ENCODE measurements at places on chromosomes 5 and 9.
A peak's percentile ranks its signal among the peaks of the same experiment; 100 is the strongest.

DNA sequence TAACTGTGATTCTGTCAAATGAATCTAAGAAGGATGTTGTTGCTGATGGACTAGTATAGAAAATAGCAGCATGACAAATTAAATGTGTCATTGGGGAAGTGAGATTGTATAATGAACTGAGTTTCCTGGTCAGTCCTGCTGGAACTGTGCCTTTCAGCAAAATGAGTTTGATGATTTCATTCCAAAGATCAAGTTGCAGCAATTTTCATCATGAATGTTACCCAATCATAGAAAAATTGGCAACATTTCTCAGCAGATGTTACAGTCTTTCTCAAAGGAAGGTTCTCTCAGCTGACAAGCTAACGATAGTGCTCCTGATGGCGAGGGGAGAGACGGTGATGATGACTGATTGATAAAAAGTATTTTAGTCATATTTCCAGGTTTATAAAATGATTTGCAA is 10.7 kb downstream of the PCDHAC2 start:
- no peaks in the 10 kb centered on the region for H3K36me3 ChIP-seq
- DNase-seq = no peak
- peaks cover 6% of the 10 kb centered on the region for H3K4me1 ChIP-seq
- H3K4me3 ChIP-seq = no peak overlapping the region

DNA sequence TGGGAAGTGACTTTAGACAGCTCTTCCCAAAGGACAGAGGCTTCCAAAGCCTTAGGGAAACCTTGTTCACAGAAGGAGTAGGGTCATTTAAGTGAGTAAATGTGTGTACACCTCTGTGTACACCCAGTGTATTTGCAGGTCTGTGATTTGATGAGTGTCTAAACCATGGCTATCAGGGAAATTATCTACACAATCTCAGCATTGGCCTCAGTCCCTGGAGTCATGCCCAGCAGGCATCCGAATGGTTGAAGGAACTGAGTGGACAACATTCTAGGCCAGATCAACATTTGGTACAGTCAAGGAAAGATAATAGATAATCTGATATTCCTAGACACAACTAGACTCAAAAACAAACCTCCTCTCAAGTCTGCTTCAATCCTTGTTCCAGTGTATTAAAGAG is 258.4 kb upstream of the DAPK1 start:
- no peak overlapping the region for H3K4me3 ChIP-seq
- H3K4me1 ChIP-seq = no peaks in the 10 kb centered on the region
- no peak overlapping the region for H3K27ac ChIP-seq
- no peaks in the 10 kb centered on the region for H3K36me3 ChIP-seq
- peaks cover 3% of the 10 kb centered on the region for H3K27me3 ChIP-seq
- no peak for DNase-seq

- no peak overlapping the region for H3K4me3 ChIP-seq
- no peaks in the 10 kb centered on the region for H3K27me3 ChIP-seq
- H3K36me3 ChIP-seq = no peaks in the 10 kb centered on the region
- H3K4me1 ChIP-seq = no peaks in the 10 kb centered on the region
- no peak overlapping the region for H3K27ac ChIP-seq
- no peak for DNase-seq
These were observed 59.3 kb downstream of the RAPGEF6 start for GRCh38 chr5:131575660-131576227.

DNA sequence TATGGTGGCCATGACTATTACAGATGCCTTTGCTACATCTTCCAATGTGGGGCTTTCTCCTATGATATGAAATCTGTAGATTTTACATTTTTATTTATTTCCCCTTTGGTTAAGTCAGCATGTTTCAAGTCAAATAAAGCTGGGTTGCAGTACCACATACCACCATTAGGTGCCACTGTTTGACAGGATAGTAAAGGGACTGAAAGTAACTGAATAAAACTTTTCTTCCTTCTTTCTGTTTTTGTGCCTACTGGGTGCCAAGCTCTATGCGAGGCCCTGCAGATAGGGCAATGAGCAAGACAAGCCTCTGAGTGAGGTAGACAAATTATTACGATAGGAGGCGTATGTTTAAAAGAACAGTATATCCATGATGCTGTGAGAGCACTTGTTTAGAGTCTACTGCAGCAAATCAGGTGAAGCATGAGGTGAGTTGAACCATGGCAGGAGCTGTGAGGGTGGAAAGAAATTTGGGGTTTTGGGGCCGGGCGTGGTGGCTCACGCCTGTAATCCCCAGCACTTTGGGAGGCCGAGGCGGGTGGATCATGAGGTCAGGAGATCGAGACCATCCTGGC is 64.8 kb downstream of the GDNF start:
- DNase-seq = no peak
- no peak overlapping the region for H3K27ac ChIP-seq
- H3K36me3 ChIP-seq = no peaks in the 10 kb centered on the region
- no peak overlapping the region for H3K4me3 ChIP-seq

GRCh38 chr5:116876240-116876840 is 301.7 kb upstream of the SEMA6A start:
- no peaks in the 10 kb centered on the region for H3K4me1 ChIP-seq
- no peak for DNase-seq
- no peaks in the 10 kb centered on the region for H3K36me3 ChIP-seq
- H3K4me3 ChIP-seq = no peak overlapping the region
- no peak overlapping the region for H3K27ac ChIP-seq
- peaks cover 10% of the 10 kb centered on the region for H3K27me3 ChIP-seq

- peaks cover 10% of the 10 kb centered on the region for H3K36me3 ChIP-seq
- no peaks in the 10 kb centered on the region for H3K27me3 ChIP-seq
- no peak overlapping the region for H3K4me3 ChIP-seq
- DNase-seq = no peak
- H3K4me1 ChIP-seq = no peaks in the 10 kb centered on the region
These were observed 201.0 kb downstream of the MAPKAP1 start for GRCh38 chr9:125505988-125506438.

DNA sequence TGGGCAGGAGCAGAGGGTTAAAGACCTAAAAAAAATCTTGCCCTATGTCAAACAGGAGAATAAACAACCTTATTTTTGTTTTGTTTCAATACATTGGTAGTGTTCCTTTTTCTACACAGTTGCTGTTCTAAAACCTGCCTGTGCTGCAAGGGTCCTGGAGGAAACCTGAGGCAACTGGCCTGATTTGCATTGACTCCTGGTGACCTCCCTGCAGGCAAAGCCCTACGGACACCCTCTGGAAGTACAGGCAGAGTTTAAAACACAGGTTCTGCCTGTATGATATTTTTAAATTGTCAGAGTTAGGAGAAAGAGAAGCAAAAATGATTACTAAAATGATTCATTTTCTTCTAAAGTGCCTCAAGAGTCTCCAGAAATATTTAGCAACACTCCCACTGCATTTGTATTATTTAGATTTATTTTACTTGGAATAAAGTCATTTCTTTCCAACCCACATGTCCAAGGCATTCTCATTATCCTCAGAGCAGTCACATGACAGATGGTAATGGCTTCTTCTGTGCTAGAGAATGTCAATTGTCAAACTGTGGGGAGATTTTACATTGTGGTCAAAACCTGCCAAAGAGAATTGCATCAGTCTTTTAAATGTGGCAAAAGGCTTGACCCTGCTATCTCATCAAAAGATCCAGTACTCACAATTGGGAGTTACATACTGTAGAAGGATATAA is 559.6 kb downstream of the CETN3 start:
- H3K36me3 ChIP-seq = no peaks in the 10 kb centered on the region
- no peaks in the 10 kb centered on the region for H3K27me3 ChIP-seq
- DNase-seq = no peak
- no peaks in the 10 kb centered on the region for H3K4me1 ChIP-seq
- H3K4me3 ChIP-seq = no peak overlapping the region

DNA sequence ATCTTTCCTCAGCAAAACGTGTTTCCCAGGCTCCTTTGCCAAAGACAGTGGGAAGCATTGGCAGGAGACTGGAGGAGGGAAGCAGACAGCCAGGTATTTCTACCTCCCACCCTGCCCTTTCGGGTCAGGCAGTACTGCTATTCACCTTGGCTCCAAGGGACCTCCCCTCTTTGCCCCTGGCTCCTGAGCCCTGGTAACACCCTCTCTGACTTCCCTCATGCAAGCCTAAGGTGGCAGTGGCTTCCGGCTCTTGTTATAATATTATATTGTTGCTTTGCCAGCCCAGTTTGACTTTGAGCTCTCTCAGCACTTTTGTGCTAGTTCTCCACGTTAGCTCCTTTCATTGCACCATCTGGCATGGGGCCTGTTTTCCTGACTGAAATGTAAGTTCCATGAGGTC is 81.6 kb upstream of the IFNK start:
- peaks cover 5% of the 10 kb centered on the region for H3K4me1 ChIP-seq
- H3K27me3 ChIP-seq = no peaks in the 10 kb centered on the region
- H3K4me3 ChIP-seq = no peak overlapping the region
- H3K27ac ChIP-seq = no peak overlapping the region

- no peak for DNase-seq
- H3K4me1 ChIP-seq = no peaks in the 10 kb centered on the region
- no peak overlapping the region for H3K4me3 ChIP-seq
- no peaks in the 10 kb centered on the region for H3K27me3 ChIP-seq
- no peak overlapping the region for H3K27ac ChIP-seq
These were observed 12.6 kb downstream of the PLGRKT start for GRCh38 chr9:5425006-5425628.

DNA sequence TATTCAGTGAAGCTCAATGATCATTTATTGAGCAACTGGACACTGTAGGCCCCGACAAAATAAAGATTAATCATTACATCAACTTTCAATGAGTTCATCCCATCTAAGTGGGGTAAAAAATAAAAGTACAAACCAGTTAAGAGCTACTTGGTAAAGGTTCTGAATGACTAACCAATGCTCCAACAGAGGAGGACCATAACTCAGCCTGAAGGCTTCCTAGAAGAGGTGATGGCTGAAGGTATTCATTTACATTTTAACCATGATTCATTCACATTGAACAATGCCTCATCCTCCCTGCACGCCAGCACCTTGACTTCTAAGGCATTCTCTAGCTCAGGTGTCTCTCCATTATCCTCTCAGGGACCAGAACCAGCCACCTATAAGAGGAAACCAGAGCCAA is 201.4 kb downstream of the ZNF462 start:
- no peak for DNase-seq
- no peaks in the 10 kb centered on the region for H3K36me3 ChIP-seq
- no peaks in the 10 kb centered on the region for H3K4me1 ChIP-seq
- no peaks in the 10 kb centered on the region for H3K27me3 ChIP-seq
- H3K27ac ChIP-seq = no peak overlapping the region

DNA sequence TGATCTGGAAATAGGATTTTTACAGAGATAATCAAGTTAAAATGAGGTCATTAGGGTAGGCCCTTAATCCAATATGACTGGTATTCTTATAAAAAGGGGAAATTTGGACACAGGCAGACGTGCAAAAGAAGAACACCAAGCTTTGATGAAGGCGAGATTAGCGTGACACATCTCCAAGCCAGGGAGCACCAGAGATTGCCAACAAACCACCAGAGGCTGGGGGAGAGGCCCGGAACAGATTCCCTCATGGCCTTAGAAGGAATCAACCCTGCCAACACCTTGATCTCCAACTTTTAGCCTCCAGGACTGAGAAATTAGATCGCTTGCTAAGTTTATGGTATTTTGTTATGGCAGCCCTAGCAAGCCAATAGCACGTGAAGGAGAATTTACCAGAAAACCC is 10.8 kb upstream of the ARSI start:
- DNase-seq = no peak
- no peaks in the 10 kb centered on the region for H3K27me3 ChIP-seq
- no peak overlapping the region for H3K4me3 ChIP-seq

DNA sequence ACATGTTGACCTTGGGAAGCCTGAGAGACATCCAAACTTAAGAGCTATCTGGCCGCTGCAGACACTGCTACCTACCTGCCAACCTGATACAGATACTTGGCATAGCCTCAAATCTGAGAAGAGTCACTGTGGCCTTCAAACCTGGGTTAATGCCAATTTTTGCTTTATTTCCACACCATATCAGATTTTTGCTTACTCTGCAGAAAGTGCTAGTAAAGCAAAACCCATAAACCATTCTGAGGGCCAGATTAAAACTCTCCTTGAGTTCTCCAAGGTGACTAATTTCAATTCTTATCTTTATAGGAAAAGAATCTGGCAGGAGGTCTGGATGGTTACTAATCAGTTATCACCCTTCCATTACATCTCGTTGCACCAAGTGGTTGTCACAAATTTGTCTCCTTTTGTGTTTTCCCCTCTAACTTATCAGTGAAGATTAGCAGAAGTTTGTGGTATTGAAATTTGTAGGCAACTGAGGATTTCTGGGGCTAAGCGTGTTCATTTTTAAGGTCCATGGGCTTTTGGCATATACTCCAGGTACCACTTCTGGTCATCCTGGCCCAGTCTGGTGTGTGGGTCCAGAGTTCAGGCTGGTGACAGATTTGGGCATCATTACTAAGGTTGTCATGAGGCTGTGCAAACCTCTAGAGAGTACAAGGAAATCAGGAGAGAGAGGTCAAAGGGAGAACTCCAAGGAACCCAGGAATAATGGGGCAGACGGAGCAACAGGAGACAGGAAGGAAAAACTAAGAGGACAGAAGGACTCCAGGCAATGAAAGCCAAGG is 177.9 kb downstream of the TSSK1B start:
- DNase-seq = no peak
- H3K4me1 ChIP-seq = peaks cover 22% of the 10 kb centered on the region
- no peaks in the 10 kb centered on the region for H3K36me3 ChIP-seq

- no peaks in the 10 kb centered on the region for H3K36me3 ChIP-seq
- H3K4me3 ChIP-seq = no peak overlapping the region
These were observed 54.0 kb downstream of the CCDC171 start for GRCh38 chr9:15606643-15607472.

GRCh38 chr5:116947691-116948528 is 373.3 kb upstream of the SEMA6A start:
- no peak overlapping the region for H3K4me3 ChIP-seq
- H3K36me3 ChIP-seq = no peaks in the 10 kb centered on the region
- H3K4me1 ChIP-seq = no peaks in the 10 kb centered on the region
- DNase-seq = peak; percentile 63
- H3K27ac ChIP-seq = no peak overlapping the region

GRCh38 chr5:167582283-167582682 is 709.2 kb upstream of the WWC1 start:
- H3K4me3 ChIP-seq = no peak overlapping the region
- no peaks in the 10 kb centered on the region for H3K36me3 ChIP-seq
- H3K27ac ChIP-seq = no peak overlapping the region
- DNase-seq = no peak
- H3K4me1 ChIP-seq = no peaks in the 10 kb centered on the region

GRCh38 chr5:174872271-174872670 is 147.9 kb downstream of the MSX2 start:
- H3K4me1 ChIP-seq = no peaks in the 10 kb centered on the region
- no peaks in the 10 kb centered on the region for H3K36me3 ChIP-seq
- H3K4me3 ChIP-seq = no peak overlapping the region
- peaks cover 4% of the 10 kb centered on the region for H3K27me3 ChIP-seq
- DNase-seq = no peak

- no peak for DNase-seq
- no peaks in the 10 kb centered on the region for H3K36me3 ChIP-seq
- peaks cover 8% of the 10 kb centered on the region for H3K4me1 ChIP-seq
- H3K27me3 ChIP-seq = peaks cover 25% of the 10 kb centered on the region
These were observed 336.8 kb upstream of the PUM3 start for GRCh38 chr9:3180696-3181048.

- no peaks in the 10 kb centered on the region for H3K27me3 ChIP-seq
- no peaks in the 10 kb centered on the region for H3K4me1 ChIP-seq
- no peak overlapping the region for H3K4me3 ChIP-seq
- DNase-seq = no peak
- no peak overlapping the region for H3K27ac ChIP-seq
- H3K36me3 ChIP-seq = no peaks in the 10 kb centered on the region
These were observed 20.7 kb upstream of the MOCS2 start for GRCh38 chr5:53130266-53130665.

- H3K36me3 ChIP-seq = peaks cover 45% of the 10 kb centered on the region
- no peak overlapping the region for H3K27ac ChIP-seq
- no peak for DNase-seq
- no peaks in the 10 kb centered on the region for H3K27me3 ChIP-seq
These were observed 61.4 kb downstream of the FAM78A start for GRCh38 chr9:131214876-131215275.

Measured in lower lobe of right lung (tissue), 2 donors.